ENCODE measurements at places on chromosomes 7 and 10. TPM values are rescaled to one million over a fixed set of nuclear protein-coding genes. Genes with fewer than 3 reads are reported as not detected.

DNA sequence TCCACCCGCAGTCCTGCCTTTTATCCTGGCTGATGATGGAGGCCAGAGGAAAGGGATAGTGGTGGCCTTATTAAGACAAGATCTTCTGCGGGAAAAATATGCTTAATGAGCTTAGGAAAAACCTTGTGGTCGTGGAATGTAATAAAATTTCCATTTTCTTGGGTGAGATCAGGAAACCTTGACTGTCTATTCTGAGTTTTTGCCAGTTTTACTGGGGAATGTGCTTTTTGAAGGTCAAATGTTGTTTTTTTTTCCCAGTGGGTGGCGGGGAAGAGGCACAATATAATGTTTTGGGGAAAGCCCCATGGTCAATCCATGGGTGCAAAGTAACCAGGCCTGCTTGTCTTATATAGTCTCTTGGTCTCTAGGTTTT lies 118.5 kb downstream of the CREB5 start:
- H3K36me3 ChIP-seq, result no peaks in the 10 kb centered on the region
- peaks cover 20% of the 10 kb centered on the region for H3K4me1 ChIP-seq
- no peaks in the 10 kb centered on the region for H3K27me3 ChIP-seq
- no peak for DNase-seq

GRCh38 chr10:11465406-11465805 lies 146.0 kb downstream of the USP6NL start:
- H3K4me1 ChIP-seq, result no peaks in the 10 kb centered on the region
- H3K27me3 ChIP-seq, result no peaks in the 10 kb centered on the region
- no peak overlapping the region for H3K4me3 ChIP-seq

DNA sequence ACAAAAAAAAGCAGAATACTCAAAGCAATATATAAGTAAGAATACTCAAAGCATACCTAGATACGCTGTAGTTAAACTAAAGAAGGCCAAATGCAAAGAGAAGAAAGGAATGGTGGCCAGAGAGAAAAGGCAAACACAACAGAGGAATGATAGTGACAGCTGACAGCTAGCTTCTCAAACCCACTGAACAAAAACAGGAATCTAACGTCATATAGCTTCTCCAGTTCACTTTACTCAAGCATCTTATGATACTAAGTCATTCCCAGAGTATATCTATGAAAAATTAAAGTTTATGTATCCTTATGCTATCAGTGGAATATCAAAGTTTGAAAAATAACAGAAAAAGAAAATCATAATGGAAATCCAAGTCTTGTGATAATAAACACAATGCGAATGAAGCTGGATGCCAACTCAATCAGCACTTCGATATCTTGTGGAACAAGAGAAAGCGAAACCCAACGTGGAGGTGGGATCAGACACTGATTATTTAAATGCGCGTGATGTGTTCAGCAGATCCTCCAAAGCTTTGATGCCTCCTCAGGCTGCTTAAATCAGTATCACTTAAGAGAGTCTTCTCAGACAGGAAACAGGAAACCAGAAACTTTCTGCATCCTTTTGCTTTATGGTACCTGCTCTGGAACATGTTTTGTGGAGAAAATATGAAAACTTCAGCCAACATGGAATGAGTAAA lies 102.8 kb downstream of the PIP4K2A start:
- no peaks in the 10 kb centered on the region for H3K36me3 ChIP-seq
- H3K4me3 ChIP-seq, result no peak overlapping the region
- no peak for DNase-seq
- H3K27ac ChIP-seq, result no peak overlapping the region

Gene DIP2C
- total RNA-seq, result 43.4 TPM

Gene LRGUK
- 13.0 TPM for total RNA-seq

Gene CLCN1
- total RNA-seq, result 1.1 TPM

- H3K27me3 ChIP-seq, result no peaks in the 10 kb centered on the region
- peak overlapping the region; percentile 41 for H3K27ac ChIP-seq
- no peak overlapping the region for H3K4me3 ChIP-seq
- H3K4me1 ChIP-seq, result no peaks in the 10 kb centered on the region
Measured at GRCh38 chr7:96526496-96526895, 183.2 kb downstream of the SEM1 start.

DNA sequence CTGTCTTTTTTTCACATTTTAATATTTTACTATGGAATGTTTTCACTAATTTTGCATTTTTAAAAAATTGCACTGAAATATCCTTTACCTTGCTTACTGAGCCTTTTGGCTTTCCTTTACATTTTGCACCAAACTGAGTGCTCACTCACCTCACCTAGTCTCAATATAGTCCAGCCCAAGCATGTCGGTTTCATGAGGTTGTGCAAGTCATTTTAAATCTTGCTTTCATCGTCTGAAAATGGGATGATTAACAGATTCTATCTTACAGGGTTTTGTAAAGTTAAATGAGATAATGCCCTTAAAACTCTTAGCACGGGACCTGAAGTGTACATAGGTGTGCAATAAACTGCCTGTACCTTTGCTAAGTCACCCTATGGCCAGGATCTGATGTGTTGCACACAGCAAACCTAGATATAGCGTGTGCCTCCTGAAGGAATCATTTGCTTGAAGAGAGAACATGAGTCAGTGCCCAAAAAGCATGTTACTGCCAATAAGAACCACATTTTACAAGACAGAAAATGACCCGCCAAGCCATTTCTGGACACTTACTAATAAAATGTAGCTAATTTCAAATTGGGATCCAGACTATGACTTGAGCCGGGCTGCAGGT lies 199.8 kb downstream of the JCAD start:
- DNase-seq, result no peak
- H3K36me3 ChIP-seq, result no peaks in the 10 kb centered on the region
- H3K4me1 ChIP-seq, result peaks cover 8% of the 10 kb centered on the region
- H3K27ac ChIP-seq, result no peak overlapping the region
- H3K27me3 ChIP-seq, result no peaks in the 10 kb centered on the region
- H3K4me3 ChIP-seq, result no peak overlapping the region

DNA sequence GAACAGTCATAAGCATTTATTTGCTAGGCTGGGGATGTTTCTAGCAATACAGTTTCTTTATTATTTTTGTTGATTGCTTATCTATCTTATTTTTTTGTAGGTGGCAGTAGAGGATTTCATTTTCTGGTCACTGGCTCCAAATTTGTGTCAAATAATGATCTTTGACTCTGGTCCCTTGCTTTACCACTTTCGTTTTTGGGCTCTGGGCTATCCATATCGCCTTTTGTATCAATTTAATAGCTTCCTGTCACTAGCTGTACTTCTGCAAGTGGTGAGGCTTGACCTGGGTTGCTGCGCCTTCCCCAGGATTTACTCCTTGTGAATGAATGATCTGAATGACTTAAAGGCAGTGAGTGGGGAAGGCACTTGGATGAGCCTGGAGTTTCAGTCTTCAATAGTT lies 48.4 kb downstream of the MDFIC start:
- H3K36me3 ChIP-seq, result no peaks in the 10 kb centered on the region
- no peaks in the 10 kb centered on the region for H3K4me1 ChIP-seq
- no peak overlapping the region for H3K27ac ChIP-seq
- no peaks in the 10 kb centered on the region for H3K27me3 ChIP-seq
- no peak for DNase-seq

DNA sequence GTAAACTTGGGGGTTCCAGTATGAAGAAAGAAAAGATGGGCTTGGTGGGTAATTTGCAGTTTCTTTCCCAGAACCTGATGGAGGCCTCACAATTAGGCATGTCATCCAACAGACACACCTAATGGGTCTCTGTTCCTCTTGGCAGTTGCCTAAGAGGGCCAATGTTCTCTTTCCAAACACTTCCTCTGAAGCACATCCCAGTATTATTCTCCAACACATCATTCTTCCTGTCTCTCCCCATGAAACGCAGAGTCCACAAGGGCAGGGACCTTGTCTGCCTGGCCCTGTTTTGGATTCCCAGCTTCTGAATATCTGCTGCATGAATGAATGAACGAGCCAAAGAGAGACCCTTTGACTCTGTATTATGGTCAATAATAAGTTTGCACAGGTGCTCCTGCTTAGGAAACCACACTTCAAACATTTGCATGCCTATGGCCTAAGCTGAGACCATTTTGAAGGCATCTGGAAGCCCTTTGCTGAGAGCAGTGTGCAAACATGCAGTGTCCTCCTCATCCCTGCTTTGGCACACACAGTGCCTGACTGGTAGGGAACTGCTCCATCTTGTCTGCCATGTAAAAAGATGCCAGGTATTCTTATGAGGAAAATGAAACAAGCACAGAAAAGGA lies 100.9 kb upstream of the CHST15 start:
- no peaks in the 10 kb centered on the region for H3K36me3 ChIP-seq
- no peak overlapping the region for H3K4me3 ChIP-seq
- no peak overlapping the region for H3K27ac ChIP-seq
- H3K27me3 ChIP-seq, result no peaks in the 10 kb centered on the region
- no peaks in the 10 kb centered on the region for H3K4me1 ChIP-seq
- no peak for DNase-seq

Gene CFAP46
- total RNA-seq, result 36.0 TPM

DNA sequence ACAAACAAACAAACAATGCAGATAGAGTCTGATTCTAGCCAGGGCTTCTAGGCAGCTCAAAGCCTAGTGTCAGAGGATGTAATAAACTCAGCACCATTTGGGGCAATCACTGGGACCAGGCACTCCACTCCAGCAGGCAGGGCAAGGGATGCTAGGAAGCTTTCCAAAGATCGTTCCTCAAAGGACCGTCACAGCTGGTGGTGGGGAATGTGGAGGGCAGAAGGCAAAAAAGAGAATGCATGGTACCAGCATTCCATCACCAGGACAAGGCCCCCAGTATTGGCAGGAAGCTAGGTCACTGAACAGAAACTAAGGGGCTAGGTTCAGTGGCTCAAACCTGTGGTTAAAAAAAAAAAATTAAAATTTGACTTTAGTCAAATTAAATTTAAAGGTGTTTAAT lies 94.2 kb downstream of the CUL2 start:
- no peaks in the 10 kb centered on the region for H3K27me3 ChIP-seq
- H3K4me3 ChIP-seq, result no peak overlapping the region
- no peaks in the 10 kb centered on the region for H3K4me1 ChIP-seq
- H3K27ac ChIP-seq, result no peak overlapping the region

DNA sequence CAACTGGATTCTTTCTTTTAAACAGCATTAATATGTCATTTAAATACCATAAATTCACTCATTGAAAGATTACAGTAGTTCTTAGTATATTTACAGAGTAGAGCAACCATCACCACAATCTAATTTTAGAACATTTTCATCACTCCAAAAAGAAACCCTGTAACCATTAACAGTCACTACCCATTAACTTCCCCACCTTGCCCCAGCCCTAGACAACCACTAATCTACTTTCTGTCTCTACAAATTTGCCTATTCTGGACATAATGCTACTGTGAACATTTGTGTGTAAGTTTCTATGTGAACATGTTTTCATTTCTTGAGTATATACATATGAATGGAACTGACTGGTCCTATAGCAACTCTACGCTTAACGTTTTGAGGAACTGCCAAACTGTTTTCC lies 42.4 kb downstream of the P4HA1 start:
- H3K4me3 ChIP-seq, result no peak overlapping the region
- no peaks in the 10 kb centered on the region for H3K36me3 ChIP-seq
- H3K4me1 ChIP-seq, result no peaks in the 10 kb centered on the region

DNA sequence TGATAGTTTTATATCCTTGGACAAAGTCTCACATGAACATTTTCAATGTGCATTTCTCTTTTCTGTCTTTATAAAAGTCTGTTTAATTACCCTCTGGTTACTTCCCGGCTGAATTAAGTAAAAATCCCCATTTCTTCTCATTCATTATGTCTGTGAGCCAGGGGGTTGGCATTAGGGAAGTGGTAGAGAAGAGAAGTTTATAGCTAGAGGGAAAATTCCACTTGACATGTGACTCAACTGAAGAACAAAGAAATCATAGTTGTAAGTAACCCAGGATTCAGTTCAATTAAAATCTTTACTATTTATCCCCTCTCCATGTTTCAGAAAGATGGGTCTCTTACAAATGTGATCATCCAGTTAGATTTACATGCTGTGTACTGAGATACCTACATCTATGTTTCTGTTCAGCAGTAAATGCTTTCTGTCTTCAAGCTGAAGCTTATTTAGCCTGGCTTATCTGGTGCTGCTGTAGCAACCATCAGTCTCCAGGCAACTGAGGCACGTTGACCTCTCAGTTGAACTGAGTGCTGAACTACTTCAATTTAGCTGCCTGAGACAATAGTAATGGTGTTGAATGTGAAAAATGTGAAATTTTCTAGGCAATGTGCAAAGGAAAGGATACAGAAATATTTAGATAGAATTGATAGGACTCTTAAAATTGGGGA lies 181.6 kb downstream of the MLLT10 start:
- no peak for DNase-seq
- no peak overlapping the region for H3K27ac ChIP-seq
- no peak overlapping the region for H3K4me3 ChIP-seq
- no peaks in the 10 kb centered on the region for H3K36me3 ChIP-seq

DNA sequence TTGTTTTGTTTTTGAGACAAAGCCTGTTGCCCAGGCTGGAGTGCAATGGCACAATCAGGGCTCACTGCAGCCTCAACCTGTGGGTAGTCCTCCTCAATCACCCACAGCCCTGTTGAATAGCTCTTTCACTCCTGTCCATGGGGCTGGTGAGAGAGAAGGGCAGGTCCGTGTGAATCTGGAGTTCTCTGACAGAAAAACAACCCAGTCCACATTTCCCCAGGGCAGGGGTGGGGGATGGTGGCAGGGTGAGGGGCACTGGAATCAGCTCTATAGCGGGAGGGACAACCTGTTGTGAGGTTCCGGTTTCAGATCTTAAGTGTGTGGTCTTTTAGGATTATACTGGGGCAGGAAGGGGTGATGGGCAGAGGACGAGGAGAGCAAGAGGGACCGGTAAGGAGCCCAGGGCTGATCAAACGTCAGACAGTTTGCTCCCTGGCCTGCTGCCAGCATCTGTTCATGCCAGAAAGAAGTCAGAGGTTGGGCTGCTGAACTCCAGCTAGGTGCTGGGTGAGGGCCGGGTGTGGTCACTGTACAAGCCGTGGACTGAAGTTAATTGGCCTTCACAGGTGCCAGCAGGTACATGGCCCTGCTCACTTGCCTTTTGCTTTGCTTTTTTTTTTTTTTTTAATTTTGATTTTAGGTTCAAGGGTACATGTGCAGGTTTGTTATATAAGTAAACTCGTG lies 33.2 kb upstream of the MKRN1 start:
- peak; percentile 44 for DNase-seq
- H3K27me3 ChIP-seq, result no peaks in the 10 kb centered on the region
- no peaks in the 10 kb centered on the region for H3K36me3 ChIP-seq
- H3K4me1 ChIP-seq, result no peaks in the 10 kb centered on the region
- H3K4me3 ChIP-seq, result no peak overlapping the region
- H3K27ac ChIP-seq, result no peak overlapping the region

Measured in testis (tissue), 5 donors.